ENCODE measurements at places on chromosomes 5 and 9. TPM values are rescaled to one million over a fixed set of nuclear protein-coding genes. Genes with fewer than 3 reads are reported as not detected.

GRCh38 chr5:66741394-66741793 lies 145.2 kb downstream of the MAST4 start:
- no peak for DNase-seq
- no peaks in the 10 kb centered on the region for H3K36me3 ChIP-seq
- H3K27ac ChIP-seq, result no peak overlapping the region
- no peak overlapping the region for H3K4me3 ChIP-seq
- H3K27me3 ChIP-seq, result no peaks in the 10 kb centered on the region
- H3K4me1 ChIP-seq, result peaks cover 11% of the 10 kb centered on the region

GRCh38 chr9:113960768-113961167 lies 84.7 kb downstream of the ZNF618 start:
- no peaks in the 10 kb centered on the region for H3K27me3 ChIP-seq
- peaks cover 6% of the 10 kb centered on the region for H3K36me3 ChIP-seq
- H3K4me3 ChIP-seq, result no peak overlapping the region
- DNase-seq, result no peak
- peaks cover 16% of the 10 kb centered on the region for H3K4me1 ChIP-seq
- no peak overlapping the region for H3K27ac ChIP-seq

DNA sequence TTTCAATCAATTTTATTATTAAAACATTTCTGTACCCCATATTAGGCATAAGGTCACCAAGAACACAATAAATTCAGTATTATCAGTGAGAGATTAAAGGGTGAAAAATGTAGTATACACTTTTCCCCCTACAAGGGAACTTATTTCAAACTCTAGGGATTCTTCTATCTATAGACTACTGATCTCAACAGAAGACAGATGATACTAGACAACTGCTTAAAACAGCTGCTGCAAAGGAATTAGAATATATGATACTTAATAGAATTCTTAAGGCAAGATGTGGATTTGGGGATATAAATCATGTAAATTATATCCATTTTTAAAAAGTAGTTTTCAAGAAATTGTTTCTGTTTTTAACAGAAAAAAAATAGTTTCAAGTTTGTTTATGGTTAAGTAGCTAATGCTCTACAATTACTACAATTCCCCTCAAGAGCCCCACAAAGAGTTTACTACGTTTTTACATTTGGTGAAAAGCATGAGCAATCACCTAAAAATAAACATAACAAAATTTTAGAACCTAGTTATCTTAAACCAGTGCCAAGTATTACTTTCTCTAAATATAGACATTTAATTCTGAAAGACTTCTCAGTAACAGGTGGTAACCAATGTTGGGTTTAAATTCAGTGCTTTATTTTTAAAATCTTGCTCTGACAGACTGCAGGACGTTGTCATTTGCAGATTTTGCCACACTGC lies 6.0 kb downstream of the KIF24 start:
- H3K27ac ChIP-seq, result no peak overlapping the region
- no peaks in the 10 kb centered on the region for H3K27me3 ChIP-seq
- no peaks in the 10 kb centered on the region for H3K4me1 ChIP-seq
- H3K4me3 ChIP-seq, result no peak overlapping the region
- no peaks in the 10 kb centered on the region for H3K36me3 ChIP-seq
- DNase-seq, result no peak

DNA sequence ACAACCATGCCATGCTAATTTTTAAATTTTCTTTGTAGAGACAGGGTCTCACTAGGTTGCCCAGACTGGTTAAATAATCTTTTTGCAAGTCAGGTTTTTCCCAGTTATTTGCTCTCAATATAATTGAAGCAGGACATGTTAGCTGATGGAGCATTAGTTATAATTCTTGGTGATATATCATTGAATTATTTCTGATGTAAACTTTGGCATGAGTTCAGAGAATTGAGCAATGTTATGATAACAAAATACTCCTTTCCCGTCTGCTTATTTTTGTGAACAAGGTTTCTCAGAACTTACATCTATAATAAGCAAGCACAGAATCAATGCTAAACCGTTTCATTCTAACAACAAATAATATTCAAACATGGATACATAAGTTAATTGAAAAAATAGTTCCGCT lies 37.8 kb downstream of the BHMT start:
- no peaks in the 10 kb centered on the region for H3K36me3 ChIP-seq
- no peak overlapping the region for H3K27ac ChIP-seq
- H3K27me3 ChIP-seq, result no peaks in the 10 kb centered on the region
- no peak for DNase-seq

The AMBP gene
- 73.8 TPM for total RNA-seq

- no peak overlapping the region for H3K27ac ChIP-seq
- DNase-seq, result no peak
- no peak overlapping the region for H3K4me3 ChIP-seq
- H3K4me1 ChIP-seq, result no peaks in the 10 kb centered on the region
- H3K27me3 ChIP-seq, result no peaks in the 10 kb centered on the region
Measured at GRCh38 chr9:82363198-82363597, 374.6 kb downstream of the SPATA31D1 start.

The PRDM9 gene
- not detected for total RNA-seq

The SCGB3A1 gene
- total RNA-seq, result 2.0 TPM

DNA sequence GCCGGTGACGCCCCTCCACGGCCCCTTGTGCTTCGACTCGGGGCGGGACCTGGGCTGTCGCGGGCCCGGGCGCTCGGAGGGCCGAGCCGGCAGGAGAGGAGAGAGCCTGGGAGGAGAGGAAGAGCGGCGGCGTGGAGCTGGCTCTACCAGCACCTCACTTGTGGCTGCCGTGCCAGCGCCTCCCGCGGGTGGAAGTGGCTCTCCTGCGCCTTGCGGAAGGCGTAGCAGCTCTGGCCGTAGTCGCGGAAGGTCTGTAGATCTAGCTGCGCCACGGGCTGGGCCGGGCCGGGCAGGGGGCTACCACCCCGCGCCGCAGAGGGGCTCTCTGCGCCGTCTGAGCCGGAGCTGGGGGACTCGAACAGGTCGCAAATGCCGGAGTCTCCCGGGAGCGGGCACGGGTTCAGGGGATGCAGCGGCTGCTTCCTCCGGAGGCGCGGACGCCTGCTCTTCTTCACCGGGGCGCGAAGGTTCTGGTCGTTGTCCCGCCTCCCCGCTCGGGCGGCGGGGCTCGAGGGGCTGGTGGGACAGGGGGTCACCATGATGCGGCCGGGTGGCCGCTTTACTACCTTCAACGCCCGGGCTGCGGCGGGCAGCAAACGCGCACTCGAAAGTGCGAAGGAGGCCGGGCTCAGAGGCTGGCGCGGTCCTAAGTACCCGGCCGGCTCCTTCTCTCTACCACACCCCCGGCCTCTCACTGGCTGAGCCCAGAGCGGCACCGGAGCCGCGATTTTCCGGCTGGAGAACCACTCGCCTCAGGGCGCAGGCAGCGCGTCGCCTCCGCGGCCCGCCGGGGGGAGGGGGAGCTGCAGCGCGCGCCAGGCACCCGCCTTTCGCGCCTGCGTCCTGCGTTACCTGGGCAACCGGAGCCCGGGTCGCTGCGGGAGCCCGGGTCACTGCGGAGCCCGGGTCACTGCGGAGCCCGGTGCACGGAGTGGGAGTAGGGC lies at the start of gene CCNO:
Gene CCNO (minus strand): TSS at position 624 of the 944 bp plus-strand sequence. CDS start 85 bp downstream, at position 539.
- no peaks in the 10 kb centered on the region for H3K36me3 ChIP-seq
- peaks cover 3% of the 10 kb centered on the region for H3K27me3 ChIP-seq
- H3K4me1 ChIP-seq, result no peaks in the 10 kb centered on the region

The SPINK6 gene
- not detected for total RNA-seq

- no peaks in the 10 kb centered on the region for H3K4me1 ChIP-seq
- no peak overlapping the region for H3K27ac ChIP-seq
- H3K36me3 ChIP-seq, result no peaks in the 10 kb centered on the region
- no peak overlapping the region for H3K4me3 ChIP-seq
- no peak for DNase-seq
- H3K27me3 ChIP-seq, result no peaks in the 10 kb centered on the region
Measured at GRCh38 chr9:106432631-106433030, 430.3 kb upstream of the ZNF462 start.

- no peaks in the 10 kb centered on the region for H3K27me3 ChIP-seq
- no peak for DNase-seq
- no peaks in the 10 kb centered on the region for H3K36me3 ChIP-seq
- no peak overlapping the region for H3K4me3 ChIP-seq
Measured at GRCh38 chr9:136915632-136916329, 28.8 kb downstream of the FBXW5 start.

DNA sequence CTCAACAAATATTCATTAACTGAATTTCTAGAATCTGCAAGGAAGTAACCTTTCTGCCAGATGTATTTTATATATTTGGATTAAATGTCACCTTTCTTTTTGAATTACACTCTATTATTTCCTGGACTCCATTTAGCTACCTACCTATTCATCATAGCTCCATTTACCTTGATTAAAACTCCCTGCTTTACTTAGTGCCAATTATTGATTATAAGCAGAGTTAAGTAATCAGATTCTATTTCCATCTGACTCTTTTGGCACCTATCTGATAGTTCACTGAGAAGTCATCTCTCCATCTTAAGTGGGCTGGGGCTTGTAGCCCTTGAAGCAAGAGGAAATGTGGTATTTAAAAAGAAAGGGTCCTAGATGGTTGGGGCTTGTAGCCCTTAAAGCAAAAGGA lies 88.6 kb downstream of the TRPM3 start:
- H3K27ac ChIP-seq, result no peak overlapping the region
- H3K4me1 ChIP-seq, result peaks cover 4% of the 10 kb centered on the region
- DNase-seq, result no peak
- H3K4me3 ChIP-seq, result no peak overlapping the region
- H3K27me3 ChIP-seq, result no peaks in the 10 kb centered on the region

- no peaks in the 10 kb centered on the region for H3K27me3 ChIP-seq
- no peaks in the 10 kb centered on the region for H3K36me3 ChIP-seq
- H3K4me1 ChIP-seq, result no peaks in the 10 kb centered on the region
- DNase-seq, result no peak
- no peak overlapping the region for H3K4me3 ChIP-seq
- H3K27ac ChIP-seq, result no peak overlapping the region
Measured at GRCh38 chr9:95724253-95724991, 151.1 kb upstream of the ERCC6L2 start.

GRCh38 chr5:36883894-36884462 lies 7.4 kb downstream of the NIPBL start:
- no peak overlapping the region for H3K27ac ChIP-seq
- no peaks in the 10 kb centered on the region for H3K27me3 ChIP-seq
- H3K36me3 ChIP-seq, result no peaks in the 10 kb centered on the region
- DNase-seq, result no peak
- no peak overlapping the region for H3K4me3 ChIP-seq

GRCh38 chr5:180082633-180083420 lies 11.3 kb upstream of the RNF130 start:
- no peaks in the 10 kb centered on the region for H3K36me3 ChIP-seq
- no peaks in the 10 kb centered on the region for H3K27me3 ChIP-seq
- peaks cover 8% of the 10 kb centered on the region for H3K4me1 ChIP-seq
- DNase-seq, result no peak
- no peak overlapping the region for H3K4me3 ChIP-seq
- H3K27ac ChIP-seq, result no peak overlapping the region

DNA sequence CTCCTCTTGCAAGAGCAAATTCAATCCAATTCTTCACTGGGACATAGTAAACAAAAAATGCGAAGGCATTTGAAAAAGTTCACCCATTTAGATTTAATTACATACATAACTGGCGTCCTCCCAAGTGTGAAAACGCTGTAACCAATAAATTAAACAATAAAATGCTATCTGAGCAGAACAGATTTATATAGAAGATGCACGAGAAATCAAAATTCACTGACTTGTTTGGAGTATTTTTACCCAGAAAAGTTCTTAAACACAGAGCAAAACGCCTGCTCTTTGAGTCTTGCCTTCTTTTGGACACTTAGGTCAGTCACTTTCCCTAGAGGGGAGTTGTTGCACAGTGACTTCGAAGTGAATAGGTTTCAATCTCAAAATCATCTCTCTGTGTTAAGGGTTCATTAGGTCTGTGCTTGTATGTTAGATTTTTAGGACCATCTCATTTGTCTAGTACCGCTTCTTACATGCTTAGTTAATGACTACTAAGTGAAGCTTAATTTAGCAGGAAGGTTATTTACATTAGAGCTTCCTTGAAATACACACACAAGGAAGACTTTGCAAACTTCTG lies 1.9 kb downstream of the ALDH1A1 start:
- DNase-seq, result no peak
- peak overlapping the region; percentile 85 for H3K27ac ChIP-seq

The ADAMTS19 gene
- total RNA-seq, result not detected

DNA sequence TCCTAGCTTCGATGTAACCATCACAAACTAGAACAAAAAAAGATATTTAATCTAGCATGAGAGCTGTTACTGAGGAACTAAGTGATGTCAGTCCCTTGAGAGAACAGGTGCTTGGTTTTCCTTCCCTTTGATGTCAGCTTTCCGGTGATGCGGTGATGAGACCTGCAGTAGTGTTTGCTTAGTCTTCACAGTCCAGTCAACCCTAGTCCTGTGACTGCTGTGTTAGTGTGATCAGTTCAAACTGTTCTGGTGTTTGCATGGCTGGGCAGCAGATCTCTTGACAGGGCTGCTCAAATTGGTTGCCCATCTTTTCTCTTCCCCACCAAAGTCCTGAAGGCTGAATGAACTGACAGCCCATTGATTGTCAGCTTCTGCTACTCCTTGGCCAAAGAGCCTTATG lies 608.6 kb upstream of the DAB2 start:
- no peaks in the 10 kb centered on the region for H3K27me3 ChIP-seq
- no peaks in the 10 kb centered on the region for H3K4me1 ChIP-seq
- no peaks in the 10 kb centered on the region for H3K36me3 ChIP-seq
- no peak for DNase-seq

The ANKRD31 gene
- total RNA-seq, result 0.19 TPM

GRCh38 chr9:15243081-15243480 lies 63.9 kb downstream of the TTC39B start:
- no peaks in the 10 kb centered on the region for H3K36me3 ChIP-seq
- no peaks in the 10 kb centered on the region for H3K4me1 ChIP-seq
- no peak overlapping the region for H3K27ac ChIP-seq
- no peak overlapping the region for H3K4me3 ChIP-seq

The PPP3R2 gene
- not detected for total RNA-seq

GRCh38 chr5:172493461-172493860 lies 39.1 kb upstream of the SH3PXD2B start:
- H3K4me1 ChIP-seq, result no peaks in the 10 kb centered on the region
- peak; percentile 8 for DNase-seq
- H3K36me3 ChIP-seq, result no peaks in the 10 kb centered on the region
- H3K27ac ChIP-seq, result no peak overlapping the region
- H3K4me3 ChIP-seq, result no peak overlapping the region

DNA sequence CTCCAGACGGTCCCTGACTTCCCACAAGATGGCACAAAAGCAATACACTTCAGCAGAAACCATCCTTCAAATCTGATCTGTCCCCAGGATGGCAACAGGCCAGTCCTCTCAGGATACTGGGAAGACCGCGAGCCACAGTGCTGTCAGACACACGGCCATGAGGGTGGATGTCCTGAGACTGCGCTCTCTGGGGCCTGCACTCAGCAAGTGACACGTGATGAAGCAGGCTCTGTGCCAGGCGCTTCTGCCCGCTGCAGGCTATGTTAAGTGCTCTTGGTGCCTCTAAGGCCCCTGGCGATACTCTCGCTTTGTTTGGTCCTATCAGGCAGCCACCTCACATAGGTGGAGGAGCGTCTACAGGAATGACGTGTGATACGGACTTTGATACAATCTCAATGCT lies 7.1 kb downstream of the BRD9 start:
- no peak for DNase-seq
- H3K4me1 ChIP-seq, result no peaks in the 10 kb centered on the region
- H3K36me3 ChIP-seq, result peaks cover 19% of the 10 kb centered on the region
- no peak overlapping the region for H3K27ac ChIP-seq
- H3K4me3 ChIP-seq, result no peak overlapping the region
- H3K27me3 ChIP-seq, result no peaks in the 10 kb centered on the region

The SOX30 gene
- not detected for total RNA-seq

The FRMPD1 gene
- total RNA-seq, result 0.43 TPM
